ENCODE measurements at places on chromosomes 1 and 21.

DNA sequence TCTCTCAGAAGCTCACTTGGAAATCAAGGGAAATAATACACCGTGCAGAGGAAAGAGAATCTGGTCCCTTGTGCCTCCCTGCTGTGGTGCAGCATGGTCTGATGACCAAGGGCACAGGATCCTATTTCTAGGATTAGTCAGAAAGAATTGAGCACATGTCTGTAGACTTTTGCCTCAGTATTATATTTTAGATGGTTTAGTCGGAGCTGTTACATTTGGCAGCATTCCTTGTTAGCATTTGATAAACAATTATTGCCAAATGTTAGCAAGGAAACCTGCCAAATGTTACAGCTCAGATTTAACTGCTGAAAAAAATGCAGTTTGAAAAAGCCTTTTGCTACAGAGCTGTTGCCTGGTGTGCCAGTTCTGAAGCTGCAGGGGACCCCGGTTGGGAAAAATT, 183.5 kb upstream of the DPYD start:
- DNase-seq: no peak

GRCh38 chr1:207109004-207109403, 5.0 kb downstream of the C4BPA start:
- DNase-seq: no peak

DNA sequence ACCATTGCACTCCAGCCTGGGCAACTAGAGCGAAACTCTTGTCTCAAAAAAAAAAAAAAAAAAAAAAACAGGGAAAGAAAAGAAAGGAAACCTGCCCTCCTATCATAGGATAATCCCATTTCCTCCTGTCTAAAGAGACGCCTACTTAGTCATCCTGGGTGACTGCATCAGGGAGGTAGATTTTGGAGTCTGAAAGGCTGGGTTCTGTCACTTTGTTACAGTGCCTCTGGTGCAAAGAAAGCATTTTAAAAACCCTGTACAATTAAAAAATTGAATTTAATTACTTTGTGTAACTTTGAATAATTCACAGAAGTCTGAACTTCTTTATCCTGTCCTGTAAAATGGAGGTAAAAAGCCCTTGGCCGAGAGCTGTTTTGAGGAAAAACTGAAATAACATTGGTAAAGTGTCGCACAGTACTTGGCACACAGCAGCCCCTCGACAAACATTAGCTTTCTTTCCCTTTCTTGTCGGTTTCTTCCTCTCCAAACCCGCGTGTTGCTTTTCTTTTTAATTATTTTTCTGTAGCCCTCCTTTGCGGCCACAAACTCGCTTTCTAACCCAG, 657 bp upstream of the HDAC1 start:
- no peak for DNase-seq

- DNase-seq: no peak
Measured at GRCh38 chr21:41596241-41596925, 88.4 kb upstream of the TMPRSS2 start.

GRCh38 chr1:22339237-22339636, 112.4 kb upstream of the ZBTB40 start:
- DNase-seq: no peak

DNA sequence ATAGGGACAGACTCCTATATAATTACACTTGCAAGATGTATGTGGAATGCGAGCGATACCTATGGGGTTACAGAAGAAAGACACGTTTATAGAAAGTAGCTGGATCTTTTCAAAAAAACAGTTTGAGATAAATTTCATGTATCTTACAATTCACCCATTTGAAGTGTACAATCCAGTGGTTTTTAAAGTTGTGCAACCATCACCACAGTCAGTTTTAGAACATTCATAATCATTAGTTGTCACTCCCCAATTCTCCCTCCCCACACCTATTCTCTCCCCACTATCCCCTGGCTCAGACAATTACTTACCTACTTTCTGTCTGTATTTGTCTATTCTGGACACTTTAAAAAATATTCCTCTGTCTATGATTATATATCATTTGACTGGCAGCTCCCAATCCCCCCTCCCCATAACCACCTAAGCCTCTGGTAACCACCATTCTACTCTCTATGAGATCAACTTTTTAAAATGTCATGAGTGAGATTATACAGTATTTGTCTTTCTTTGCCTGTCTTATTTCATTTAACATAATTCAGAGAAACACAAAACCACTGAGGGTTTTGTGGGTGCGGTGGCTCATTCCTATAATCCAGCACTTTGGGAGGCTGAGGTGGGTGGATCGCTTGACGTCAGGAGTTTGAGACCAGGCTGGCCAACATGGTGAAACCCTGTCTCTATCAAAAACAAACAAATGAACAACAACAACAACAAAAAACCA, 39.1 kb downstream of the MRPS6 start:
- no peak for DNase-seq

Measured in effector memory CD8-positive, alpha-beta T cell (primary cell).